Endothelial cell (in vitro differentiated cells): ENCODE measurements at places on chromosomes 5 and 9.

GRCh38 chr5:63029891-63030290, 451.3 kb downstream of the LRRC70 start:
- DNase-seq: no peak

- DNase-seq: no peak
Observed at GRCh38 chr9:78122631-78123030, 91.0 kb upstream of the GNAQ start.

- DNase-seq: no peak
Observed at GRCh38 chr5:59525957-59526356, 367.6 kb downstream of the PDE4D start.

DNA sequence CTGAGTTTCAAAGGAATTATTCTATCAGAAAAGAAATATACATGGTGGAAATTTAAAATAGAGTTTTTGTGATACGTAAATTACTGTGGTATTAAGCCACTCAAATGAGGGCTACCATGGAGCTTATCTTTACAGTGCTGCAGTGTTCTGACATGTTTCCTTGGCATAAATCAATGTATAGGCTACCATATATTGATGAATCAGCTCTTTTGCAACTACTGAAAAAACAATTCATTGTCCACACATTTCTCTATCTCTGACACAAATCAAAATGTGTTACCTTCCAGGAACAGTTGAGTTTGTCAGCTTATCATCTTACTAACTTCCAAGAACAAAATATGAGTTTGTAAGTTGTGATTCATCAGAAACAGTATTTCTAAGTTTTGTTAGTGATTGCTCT, 140.3 kb upstream of the CDH18 start:
- no peak for DNase-seq

DNA sequence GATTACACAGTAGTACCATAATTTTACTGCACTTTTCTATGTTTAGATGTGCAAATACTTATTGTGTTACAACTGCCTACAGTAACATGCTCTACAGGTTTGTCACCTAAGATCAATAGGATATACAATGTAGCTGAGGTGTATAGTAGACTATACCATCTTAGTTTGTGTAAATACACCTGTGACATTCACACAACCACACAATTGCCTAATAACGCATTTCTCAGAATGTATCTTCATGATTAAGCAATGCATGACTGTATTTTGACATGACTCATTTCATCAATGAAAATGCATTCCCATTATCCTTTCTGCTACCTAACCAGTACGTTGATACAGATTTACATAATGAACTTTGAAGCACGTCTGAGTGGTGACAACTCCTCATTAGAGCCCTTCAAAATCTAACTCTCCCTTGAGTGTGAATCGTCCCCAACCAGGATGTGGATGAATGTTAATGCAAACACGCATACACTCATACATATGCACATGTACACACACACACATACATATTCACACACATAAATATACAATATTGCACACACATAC, 28.4 kb downstream of the GZMK start:
- DNase-seq: no peak

GRCh38 chr5:133121080-133121479, 69.3 kb downstream of the HSPA4 start:
- no peak for DNase-seq
